Erythroblast (primary cell): ENCODE measurements at places on chromosomes 3 and 15.

- peak; percentile 47 for DNase-seq
These were observed 45.4 kb downstream of the SSR3 start for GRCh38 chr3:156509189-156510174.

DNA sequence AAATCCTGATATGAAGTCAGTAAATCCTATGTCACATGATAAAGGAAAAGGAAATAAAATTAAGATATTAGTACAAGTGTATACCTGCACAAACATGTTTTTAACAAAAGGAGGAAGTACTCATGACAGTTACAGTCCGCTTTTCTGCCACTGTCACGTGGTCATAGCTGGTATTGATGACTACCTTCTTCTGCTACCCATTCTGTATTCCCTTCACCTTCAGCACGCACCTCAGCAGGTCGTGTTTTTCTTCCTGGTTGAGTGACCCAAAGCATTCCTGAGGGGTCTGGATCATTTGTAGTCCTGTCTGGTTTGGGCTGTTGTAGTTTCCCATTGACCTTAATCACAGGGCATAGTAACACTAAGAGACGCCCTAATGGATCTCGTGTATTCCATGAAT, 35.3 kb upstream of the P2RY12 start:
- DNase-seq, result no peak

DNA sequence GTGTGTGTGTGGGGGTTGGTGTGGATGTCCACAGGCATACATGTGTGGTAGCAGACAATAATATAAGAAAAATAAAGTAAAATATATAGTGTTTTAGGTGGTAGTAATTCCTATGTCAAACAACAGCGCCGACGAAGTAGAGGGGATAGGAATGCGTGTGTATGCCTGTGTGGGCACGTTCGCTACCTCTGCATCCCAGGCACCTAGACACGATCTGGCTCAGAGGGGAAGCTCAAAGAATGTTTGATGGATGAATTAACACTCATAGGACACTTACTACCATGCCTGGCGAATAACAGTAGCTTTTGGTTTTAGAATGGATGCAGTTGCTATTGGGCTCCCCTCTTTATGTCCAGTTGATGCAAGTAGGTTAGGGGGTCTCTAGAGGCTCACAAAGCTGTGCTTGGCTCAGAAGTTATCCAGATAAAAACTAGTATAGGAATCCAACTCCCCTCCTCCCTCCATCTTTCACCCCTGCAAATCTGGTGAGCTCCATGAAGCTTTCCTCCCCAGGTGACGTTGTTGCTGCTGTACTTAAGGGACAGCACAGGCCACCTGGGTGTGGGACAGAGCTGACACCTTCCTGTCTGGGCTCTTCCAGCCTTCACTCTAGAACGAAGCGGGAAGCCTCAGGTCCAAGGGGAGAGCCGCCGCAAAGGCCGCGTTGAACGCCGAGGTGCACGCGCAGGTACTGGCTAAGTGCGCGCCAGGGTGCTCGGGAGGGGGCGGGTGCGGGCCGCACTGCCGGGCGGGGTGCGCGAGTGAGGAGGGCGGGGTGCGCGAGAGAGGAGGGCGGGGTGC, 192.6 kb upstream of the LYSMD4 start:
- DNase-seq, result peak; percentile 66

DNA sequence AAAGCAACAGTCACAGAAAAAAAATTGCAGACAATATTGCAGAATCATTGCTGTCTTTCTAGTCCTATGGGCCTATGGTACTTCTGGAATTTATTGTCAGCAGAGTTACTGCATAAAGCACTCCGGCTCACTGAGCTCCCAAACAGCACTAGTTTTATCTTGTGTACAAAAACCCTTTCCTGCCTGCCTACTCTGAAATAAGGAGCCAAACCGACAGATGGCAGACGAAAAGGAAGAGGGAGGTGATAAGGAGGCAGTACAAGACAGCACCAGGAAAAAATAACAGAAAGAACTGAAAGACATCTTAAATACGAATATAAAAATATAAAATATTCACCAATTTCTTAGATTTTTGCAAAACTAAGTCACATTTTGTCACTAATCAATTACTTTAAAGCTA, 15.6 kb downstream of the HERC1 start:
- peak; percentile 88 for DNase-seq

DNA sequence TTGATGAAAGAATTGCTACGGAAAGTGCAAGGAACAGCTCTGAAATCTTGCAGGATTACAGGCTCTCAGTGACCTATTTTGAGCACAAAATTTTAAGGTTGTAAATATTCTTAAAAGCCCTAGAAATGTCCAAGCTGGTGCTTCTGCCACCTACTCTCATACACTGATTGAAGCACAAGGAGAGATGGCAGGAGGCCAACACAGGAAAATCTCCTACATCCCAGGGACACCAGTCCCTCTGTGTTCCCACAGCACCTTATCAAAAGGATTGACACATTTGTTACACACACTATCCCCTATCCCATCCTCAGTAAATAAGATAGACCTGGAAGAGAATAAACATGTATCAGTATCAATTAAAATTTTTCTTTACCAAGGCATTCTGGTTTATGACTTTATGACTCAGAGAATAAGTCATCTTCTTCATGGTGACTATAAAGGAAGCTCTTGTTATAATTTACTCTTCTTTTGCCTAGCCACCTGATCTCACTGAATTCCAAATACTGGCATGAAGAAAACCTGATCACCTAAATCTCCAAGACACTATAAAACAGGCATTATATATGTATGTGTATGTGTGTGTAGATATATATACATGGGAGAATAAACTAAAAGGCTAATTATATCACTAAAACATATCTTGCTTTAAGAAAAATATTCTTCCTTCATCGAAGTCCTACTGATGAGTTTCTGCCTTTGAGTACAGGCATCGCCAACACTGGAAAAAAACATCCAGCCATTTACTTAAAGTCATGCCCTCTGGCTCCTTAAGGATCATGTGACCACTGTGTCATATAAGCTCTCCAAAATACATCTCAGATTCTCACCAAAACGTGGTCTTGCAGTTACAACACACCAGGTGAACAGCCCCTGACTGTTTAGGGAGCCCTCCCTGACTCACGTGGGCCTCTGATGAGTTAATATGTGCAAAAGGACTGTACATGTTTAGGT, 208.1 kb upstream of the NR2F2 start:
- DNase-seq, result no peak

- DNase-seq, result no peak
These were observed 16.0 kb downstream of the SIAH2 start for GRCh38 chr3:150746791-150747590.

- no peak for DNase-seq
These were observed 106.0 kb upstream of the MRPL3 start for GRCh38 chr3:131608741-131609140.

DNA sequence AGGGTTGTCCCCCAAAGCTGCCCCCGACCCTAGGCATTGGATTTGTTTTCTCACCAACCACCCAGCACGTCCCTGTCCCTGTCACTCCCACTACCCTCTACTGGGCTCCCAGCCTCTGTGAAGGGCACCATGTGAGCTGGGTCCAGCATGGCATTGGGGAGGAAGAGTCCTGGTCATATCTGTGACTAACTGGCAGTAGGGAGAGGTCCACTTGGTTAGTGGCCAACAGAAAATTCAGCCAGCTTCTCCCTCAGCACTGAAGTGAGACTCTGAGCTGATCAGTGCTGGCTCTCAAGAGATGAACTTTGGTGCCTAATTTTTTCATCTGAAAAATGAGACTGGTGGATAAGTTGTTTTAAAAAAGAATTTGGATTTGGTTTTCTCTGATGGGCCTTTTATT, 11.3 kb upstream of the KIF23 start:
- DNase-seq, result no peak

GRCh38 chr3:42473083-42473932, 29.1 kb upstream of the VIPR1 start:
- no peak for DNase-seq

DNA sequence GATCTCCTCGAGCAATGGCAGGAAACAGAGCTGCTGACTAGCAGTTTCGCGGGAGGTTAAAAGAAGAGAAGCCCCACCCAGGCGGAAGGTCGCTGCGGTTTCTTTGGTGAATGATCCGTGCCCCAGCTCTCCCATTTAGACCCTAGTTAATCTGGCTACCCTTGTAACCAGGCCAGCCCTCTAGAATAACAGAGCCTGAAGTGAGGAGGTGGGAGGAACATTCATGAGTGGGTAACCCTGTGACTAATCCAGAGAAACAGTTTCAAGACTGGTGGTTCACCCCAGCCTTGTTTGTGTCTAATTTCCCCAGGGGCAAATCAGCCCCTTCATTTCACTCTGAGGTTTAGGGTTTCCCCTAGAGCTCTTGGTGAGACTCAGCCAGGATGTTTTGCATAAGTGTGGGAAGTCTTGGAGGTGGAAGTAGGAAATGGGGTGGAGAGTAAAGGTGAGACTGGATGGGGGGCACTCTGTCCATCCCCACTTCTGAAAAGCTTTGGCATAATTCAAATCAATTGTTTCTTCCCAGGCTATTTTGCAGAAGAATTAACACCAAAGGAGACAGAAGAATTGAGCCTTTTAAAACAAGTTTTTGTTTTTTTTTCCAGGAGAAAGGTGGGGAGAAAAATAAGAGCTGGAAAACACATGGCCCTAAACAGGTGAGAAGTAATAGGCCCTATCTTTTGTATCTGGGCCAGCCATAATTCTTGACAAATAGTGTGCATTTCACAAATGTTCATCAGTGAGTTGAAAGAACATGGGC, 303.1 kb downstream of the RPLP1 start:
- DNase-seq, result no peak

- no peak for DNase-seq
These were observed 190.6 kb upstream of the ARPP21 start for GRCh38 chr3:35448681-35449080.

- DNase-seq, result peak; percentile 71
These were observed 51.6 kb upstream of the ARL6 start for GRCh38 chr3:97712919-97713318.

- no peak for DNase-seq
These were observed 36.4 kb downstream of the CCDC80 start for GRCh38 chr3:112604536-112604935.

DNA sequence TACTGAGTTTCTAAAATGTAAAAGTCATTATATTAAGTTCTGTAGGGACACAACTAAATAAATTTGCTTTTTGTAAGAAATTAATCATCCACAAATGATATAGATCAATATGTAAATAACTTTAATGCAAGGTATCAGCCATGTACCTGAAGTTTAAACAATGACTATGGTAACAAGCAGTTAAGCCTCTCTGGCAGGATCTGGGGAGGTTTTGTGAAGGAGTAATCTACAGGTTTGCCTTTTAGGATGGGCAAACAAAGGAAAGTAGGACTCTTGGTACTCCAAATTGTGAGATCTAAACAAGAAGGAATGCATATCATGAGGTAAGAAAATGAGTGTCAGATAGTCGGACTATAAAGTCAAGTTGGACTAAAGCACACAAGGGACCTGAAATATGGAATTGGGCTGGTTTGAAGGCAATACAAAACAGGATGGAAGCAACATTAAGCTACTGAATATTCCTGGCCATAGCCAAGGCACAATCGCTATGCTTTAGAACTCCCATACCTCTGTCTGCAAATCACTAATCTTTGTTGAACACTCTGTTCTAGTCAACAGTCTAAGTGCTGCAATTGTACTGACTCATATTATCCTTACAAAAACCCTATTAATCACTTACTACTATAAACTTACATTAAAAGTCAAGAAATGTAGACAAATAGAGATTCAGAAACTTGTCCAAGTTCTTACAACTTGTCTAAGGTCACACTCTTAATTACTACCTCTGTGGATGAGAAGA, 412.8 kb downstream of the DIPK2A start:
- DNase-seq, result no peak

- DNase-seq, result no peak
These were observed 15.6 kb downstream of the KBTBD13 start for GRCh38 chr15:65091946-65092770.

GRCh38 chr15:67967871-67968431, 86.2 kb upstream of the PIAS1 start:
- peak; percentile 17 for DNase-seq

DNA sequence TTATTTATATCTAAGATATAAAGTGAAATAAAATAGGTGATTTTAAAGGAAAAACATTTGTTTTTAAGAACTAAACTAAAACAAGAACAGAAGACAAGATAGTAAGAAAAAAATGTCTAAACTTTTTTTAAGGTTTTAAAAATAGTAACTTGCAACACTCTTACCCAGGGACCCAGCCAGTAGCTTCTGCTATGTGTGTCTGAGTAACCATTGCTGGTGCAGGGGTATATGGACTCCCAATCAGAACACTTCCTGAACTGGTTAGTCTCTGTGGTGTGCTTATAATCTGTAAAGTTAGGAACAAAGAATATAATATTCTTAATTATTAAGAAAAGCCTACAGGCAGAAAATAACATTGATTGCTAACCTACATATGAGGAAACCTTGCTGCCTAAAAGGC, 118.4 kb downstream of the ATP1B3 start:
- no peak for DNase-seq

DNA sequence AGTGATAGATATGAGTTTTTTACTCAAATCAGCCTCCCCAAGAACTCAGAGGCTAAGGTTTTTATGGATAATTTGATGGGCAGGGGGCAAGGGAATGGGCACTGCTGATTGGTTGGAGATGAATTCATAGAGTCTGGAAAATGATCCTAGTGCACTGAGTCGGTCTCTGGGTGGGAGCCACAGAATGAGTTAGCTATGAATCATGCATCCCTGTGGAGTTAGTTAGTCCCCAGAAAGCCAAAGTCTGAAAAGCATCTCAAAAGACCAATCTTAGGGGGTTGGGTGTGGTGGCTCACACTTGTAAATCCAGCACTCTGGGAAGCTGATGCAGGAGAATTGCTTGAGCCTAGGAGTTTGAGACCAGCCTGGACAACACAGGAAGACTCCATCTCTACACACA, 516.1 kb downstream of the AGBL1 start:
- DNase-seq, result no peak

GRCh38 chr15:67086637-67086914, 21.2 kb downstream of the SMAD3 start:
- no peak for DNase-seq

- no peak for DNase-seq
These were observed 1.3 kb downstream of the CCDC80 start for GRCh38 chr3:112639455-112640225.

- DNase-seq, result no peak
These were observed 444.9 kb upstream of the TBL1XR1 start for GRCh38 chr3:177642042-177642803.

GRCh38 chr3:148428862-148429605, 268.7 kb upstream of the AGTR1 start:
- no peak for DNase-seq

DNA sequence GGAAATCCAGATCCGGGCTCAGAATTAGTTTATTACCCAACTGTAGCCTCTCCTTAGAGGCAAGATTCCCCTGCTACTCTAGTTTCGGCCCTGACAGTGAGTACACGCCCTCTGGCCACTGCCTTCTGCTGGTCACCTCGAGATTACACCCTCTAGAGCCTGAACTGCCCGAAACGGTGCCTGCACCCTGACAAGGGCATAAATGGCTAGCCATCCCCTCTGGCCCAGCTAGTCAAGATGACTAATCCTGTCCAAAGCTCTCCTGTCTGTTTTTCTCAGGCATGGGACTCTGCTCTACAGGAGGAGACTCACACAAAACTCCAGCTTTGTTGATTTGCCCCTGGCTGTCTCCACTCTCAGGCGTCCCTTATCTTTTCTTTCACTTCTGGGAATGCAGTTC, 150.5 kb upstream of the UBE2E2 start:
- DNase-seq, result no peak

GRCh38 chr3:194134757-194135515, 1.0 kb upstream of the HES1 start:
- DNase-seq, result peak; percentile 90

- no peak for DNase-seq
These were observed 2.2 kb downstream of the STARD9 start for GRCh38 chr15:42577514-42578031.
